ENCODE measurements at places on chromosomes 3 and 15.

GRCh38 chr15:79896131-79896633, 632 bp downstream of the MTHFS start:
- DNase-seq: no peak

GRCh38 chr15:70503073-70503745, 260.1 kb downstream of the UACA start:
- no peak for DNase-seq

DNA sequence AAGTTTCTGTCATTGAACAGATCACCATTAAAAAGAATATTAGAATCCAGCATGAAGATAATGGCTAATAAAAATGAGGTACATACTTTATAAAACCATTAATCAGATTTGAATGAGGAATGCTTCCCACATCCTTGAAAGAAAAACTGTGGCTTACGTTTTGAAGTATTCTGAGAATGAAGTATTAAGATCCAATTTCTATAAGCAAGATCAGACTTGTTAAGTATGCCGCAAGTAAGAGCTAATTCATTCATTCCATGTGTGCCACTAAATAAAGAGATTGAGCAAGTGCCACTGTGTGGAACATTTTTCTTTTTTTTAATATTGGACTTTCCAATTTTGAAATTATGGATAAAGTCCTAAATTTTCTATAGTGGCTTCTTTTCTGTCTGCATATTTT, 30.6 kb downstream of the NMD3 start:
- no peak for DNase-seq

DNA sequence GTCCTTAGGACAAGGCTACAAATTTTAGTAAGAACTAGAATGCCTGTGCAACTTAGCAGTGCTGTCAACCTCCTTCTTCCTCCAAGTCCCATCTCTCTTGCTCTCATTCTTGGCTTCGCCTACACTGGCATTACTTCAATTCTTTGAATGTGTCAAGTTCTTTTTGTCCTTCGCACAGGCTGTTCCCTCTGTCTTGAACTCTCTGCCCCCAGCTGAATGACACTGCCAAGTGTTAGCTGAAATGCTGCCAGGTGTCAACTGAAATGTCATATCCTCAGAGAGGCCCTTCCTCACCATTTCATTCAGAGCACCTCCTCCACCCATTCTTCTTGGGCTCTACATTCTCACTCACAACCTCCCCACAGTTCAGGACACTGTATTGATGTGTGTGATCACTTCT, 48.8 kb upstream of the PSMD6 start:
- no peak for DNase-seq

DNA sequence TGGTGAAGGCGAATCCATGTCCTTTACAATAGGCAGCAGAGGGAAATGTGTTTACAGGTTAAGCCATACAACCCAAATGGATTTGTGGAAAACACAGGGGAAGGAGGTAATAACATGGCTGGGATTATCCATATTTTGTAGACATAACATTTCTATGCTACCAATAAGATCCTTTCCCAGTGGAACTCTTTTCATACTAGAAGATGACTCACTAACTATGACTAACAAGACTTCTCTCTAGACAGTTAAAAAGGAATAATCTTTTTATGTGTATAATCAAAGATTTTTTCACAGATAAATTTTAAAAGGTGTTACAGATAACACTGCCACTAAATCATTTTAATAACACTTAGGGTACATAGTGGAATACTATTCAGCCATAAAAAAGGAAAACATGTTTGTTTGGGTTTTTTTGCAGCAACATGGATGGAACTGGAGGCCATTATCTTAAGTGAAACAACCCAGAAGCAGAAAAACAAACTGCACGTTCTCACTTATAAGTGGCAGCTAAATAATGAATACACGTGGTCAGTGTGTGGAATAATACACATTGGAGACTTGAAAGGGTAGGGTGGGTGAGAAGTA, 39.6 kb downstream of the VPS13C start:
- no peak for DNase-seq

DNA sequence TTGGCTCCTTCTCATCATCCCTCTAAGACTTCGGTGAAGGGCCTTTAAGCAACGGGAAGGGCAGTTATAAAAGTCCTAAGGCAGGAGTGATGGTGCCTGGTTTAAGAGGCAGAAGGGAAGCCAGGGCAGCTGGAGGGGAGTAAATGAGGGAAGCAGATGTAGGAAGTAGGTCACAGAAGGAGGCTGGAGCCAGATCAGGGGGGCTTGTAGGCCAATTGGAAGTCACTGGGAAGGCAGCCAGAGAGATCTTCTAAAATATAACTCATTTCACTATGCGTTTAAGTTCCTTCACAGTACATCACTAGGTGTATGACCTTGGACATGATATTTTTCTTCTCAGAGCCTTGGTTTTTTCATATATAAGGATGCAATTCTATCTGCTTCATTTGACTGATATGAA, 94.7 kb downstream of the MYH15 start:
- DNase-seq: no peak

GRCh38 chr3:72050048-72050632, 265.2 kb upstream of the PROK2 start:
- DNase-seq: no peak

DNA sequence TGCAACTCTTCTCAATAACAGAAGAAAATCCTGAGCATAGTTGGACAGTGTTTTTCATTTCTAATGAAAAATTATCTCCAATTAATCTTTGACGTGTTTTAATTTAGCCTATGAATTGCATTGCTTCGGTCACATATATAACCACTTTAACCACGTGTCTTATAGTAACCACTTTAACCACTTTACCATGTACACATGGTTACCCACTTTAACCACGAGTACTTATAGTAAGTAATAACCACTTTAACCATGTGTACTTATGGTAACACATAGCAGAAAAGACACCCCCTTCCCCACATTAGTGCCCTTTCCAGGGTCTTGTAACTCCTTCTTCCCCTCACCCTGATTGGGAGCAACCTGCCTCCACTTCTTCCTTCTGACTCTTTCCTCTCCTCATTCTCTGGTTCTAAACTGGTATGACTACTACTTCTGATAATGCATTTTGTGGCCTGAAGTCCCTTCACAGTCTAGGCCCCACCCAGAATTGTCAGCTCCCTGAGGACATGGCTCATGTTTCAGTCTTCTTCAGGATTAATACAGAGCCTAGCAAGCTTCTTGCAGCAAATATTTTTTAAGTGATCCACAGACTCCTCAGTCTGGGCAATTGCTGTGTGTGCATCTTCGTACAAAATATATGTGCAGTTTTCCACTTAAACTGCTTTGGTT, 25.0 kb downstream of the SLC7A14 start:
- DNase-seq: no peak

- no peak for DNase-seq
Measured at GRCh38 chr15:72009222-72009621, 108.7 kb downstream of the MYO9A start.

DNA sequence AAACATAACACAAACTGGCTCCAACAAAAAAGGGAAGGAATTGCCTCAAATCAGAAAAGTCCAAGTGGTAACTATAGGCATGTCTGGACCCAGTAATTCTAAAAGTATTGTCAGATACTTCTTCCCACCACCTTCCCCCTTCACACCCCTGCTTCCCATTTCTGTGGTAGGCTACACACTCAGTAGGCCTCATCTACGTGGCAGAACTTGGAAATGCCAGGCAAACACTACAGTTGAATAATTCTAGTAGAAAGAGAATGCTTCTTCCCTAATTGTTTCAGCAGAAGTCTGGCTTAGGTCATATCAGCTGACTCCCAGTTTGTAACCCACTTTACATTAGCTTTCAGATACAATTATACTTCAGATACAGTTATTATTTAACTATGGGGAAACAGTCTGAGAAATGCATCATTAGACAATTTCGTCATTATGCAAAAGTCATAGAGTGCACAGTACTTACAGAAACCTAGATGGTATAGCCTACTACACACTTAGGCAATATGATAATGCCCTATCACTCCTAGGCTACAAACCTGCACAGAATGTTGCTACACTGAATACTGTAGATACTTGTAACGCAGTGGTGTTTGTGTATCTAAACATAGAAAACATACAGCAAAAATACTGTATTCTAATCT, 6.4 kb downstream of the SETMAR start:
- no peak for DNase-seq

DNA sequence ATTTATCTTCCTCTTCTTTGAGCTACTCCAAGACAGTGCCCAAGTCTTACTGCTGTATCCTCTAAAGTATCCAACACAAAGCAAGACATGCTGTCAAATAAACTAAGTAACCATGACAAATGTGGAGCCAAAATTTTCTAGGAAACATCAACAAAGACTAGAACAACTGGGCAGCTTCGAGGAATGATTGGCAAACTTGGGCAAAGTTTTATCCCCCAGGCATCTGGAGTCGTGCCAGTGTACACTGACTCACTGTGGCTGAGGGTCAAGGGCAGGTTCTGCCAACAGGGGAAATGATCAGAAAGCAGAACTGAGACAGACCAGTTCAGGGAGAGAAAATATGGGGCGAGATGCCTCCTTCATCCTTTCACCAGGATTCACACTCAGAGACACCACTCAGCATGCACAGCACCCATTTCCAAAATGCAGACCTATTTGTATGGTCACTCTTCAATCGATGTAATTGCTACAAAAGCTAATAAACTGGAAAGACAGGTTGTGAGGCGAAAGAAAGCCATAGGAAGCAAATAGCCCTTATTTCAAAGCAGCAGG, 65.8 kb downstream of the MB21D2 start:
- DNase-seq: peak; percentile 81

DNA sequence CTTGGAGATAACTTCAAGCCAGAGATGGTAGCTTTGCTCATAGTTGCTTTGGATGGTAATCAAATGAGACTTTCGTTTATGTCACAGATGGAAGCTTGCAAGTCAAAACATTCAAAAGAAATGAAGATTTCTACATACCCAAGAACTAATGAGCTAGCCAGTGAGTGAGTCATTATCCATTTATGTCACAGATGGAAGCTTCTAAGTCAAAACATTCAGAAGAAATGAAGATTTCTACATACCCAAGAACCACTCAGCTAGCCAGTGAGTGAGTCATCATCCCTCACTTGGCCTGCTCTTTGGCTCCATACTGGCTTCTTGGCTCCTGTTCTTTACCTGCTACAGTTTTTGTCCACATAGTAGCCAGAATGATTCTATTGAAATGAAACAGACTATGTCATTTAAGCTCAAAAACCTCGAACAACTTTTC, 559.8 kb upstream of the CBLB start:
- no peak for DNase-seq

- peak; percentile 30 for DNase-seq
Measured at GRCh38 chr15:92097474-92098178, 244.1 kb downstream of the SLCO3A1 start.

DNA sequence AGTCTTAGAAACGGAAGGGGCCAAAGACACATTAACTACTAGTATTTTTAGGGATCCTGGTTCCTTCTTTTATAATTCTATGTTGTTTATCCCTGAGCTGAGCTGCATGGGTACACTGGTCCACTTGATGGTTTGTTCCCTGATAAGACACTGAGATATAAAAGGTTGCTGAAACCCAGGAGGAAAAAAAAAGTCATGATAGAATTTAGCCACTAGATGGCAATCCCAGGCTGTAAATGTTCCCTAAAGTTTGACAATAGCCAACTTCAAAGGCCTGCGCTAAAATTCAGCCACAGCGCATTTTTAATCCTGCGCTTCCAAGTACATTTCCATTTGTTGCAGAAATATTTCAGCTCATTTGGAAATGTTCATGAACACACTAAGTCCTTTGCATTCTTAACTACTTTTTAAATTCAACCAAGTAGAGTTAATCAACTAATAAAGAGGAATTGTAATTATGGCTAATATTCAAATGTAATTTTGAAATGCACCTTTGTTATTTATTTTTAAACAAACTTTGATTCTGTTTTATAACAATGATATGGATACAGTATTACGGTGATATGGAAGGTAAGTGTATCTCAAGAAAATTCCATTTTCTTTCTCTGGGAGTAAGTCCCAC, 249.3 kb upstream of the FEZF2 start:
- peak; percentile 15 for DNase-seq

DNA sequence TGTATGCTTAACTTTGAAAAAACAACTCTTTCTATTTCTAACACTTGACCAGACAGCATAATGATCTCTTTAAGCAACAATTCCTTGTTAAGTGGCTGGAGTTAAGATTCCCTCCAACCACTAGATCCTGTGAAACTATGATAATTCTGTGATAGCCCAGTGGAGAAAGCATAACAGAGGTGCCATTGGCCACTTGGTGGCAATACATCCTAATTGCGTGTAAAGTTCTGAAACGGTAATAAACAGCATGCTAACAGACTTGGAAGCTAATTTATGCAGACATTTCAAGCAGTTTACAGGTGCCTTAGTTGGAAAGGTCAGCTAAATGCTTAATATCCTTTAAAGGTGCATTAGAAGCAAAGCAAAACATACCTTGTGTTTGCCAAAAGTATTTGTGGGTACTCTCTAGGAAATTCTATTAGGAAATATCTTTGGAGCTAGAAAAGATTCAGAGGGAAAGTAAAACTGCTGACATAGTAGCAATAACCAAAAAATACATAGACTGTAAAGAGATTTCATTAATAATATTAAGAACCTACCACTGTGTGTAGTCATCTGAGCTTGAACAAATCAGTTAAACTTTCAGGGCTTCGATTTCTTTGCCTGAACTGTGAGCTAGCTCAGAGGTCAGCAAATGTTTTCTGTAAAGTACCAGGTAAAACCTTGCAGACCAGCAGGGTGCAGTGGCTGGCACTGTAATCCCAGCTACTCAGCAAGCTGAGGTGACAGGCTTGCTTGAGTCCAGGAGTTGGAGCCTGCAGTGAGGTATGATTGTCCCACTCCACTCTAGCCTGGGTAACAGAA, 19.0 kb upstream of the CSTA start:
- DNase-seq: no peak

GRCh38 chr3:36600404-36600803, 163.9 kb downstream of the DCLK3 start:
- DNase-seq: no peak

DNA sequence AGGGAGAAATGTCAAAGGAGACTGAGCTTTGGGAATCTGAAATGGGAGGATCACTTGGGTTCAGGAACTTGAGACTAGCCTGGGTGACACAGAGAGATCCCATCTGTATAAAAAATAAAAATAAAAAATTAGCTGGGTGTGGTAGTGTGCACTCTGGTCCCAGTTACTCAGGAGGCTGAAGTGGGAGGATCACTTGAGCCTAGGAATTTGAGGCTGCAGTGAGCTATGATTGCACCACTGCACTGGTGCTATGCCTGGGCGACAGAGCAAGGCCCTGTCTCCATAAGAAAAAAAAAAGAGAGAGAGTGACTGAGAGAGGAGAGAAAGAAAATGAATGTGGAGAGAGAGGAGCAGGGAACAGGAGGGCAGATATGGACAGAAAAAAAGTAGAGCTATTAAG, 72.8 kb downstream of the SENP2 start:
- DNase-seq: no peak

- no peak for DNase-seq
Measured at GRCh38 chr3:135806317-135806716, 159.2 kb upstream of the PPP2R3A start.

- DNase-seq: no peak
Measured at GRCh38 chr15:57921371-57921770, 144.1 kb downstream of the ALDH1A2 start.

- no peak for DNase-seq
Measured at GRCh38 chr15:25608926-25609325, 170.1 kb upstream of the UBE3A start.

- no peak for DNase-seq
Measured at GRCh38 chr3:126678693-126679317, 23.9 kb upstream of the TXNRD3 start.

GRCh38 chr15:73704869-73705645, 20.9 kb downstream of the CD276 start:
- peak; percentile 33 for DNase-seq

GRCh38 chr3:155317211-155317610, 23.7 kb upstream of the STRIT1 start:
- no peak for DNase-seq

- DNase-seq: no peak
Measured at GRCh38 chr15:56049577-56049976, 56.2 kb upstream of the NEDD4 start.

GRCh38 chr3:56923526-56924224, 121.9 kb upstream of the ARHGEF3 start:
- DNase-seq: peak; percentile 1
